Amniotic epithelial cell (primary cell): ENCODE measurements at places on chromosomes 1 and 21.

GRCh38 chr1:185670187-185670627 is 64.0 kb upstream of the HMCN1 start:
- DNase-seq: peak; percentile 54

DNA sequence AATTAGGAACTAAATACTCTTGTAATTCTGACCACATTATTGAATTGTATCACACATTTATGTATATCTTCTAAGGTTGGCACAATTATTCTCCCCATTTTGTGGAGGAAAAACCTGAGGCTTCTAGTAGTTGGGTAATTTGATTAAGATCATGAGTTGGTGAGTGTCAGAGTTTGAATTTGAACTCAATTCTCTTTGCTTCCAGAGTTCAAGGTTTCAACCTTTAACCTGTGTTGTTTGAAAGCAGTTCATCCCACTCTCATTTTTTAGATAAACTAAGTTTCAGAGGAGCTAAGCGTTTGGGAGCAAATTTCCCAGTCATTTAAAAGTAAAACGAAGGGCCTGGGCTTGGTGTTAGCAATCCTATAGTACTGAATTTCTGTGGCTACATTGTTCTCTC is 293.4 kb downstream of the ADGRL2 start:
- no peak for DNase-seq

- peak; percentile 40 for DNase-seq
Measured at GRCh38 chr1:116168277-116169032, 57.3 kb downstream of the MAB21L3 start.

- DNase-seq: no peak
Measured at GRCh38 chr1:11342621-11343032, 69.6 kb downstream of the UBIAD1 start.

GRCh38 chr1:247491328-247491727 is 33.4 kb upstream of the OR2B11 start:
- no peak for DNase-seq

GRCh38 chr1:185857442-185857841 is 123.3 kb downstream of the HMCN1 start:
- DNase-seq: no peak

DNA sequence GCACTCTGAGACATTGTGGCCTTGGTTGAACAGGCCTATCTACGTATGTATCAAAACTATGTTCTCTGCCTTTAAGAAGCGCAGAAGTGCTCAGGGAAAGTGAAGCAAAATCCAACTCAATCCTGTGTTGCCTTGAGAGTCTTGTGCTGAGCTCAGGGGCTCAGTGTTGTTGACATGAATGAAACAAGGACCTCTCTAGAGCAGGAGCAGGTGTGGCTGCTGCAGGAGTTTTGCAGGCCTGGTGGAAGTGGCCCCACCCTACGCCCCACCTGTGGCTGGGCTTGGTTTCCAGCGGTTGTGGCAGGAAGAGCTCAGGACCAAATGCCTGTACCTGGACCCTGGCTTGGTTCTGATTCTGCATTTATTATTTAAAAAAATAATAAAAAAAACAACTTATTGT is 20.9 kb downstream of the CA6 start:
- no peak for DNase-seq

DNA sequence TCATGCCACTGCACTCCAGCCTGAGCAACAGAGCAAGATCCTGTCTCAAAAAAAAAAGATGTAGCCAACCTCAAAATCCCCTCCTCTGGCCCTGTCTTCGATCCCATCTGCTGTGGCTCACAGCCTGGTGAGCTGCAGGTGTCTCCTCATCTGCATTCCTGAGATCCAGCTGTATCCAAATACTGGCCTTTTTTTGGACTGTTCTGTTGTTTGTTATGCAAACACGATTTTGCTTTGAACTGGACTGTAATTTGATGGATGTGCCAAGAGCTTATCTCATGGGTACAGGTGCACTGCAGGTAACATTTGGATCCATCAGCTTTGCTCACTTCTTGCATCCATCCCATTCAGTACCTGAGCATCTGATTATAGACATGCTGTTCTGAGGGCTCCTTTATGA is 14.1 kb upstream of the FAM43B start:
- DNase-seq: no peak
